ENCODE measurements at places on chromosomes 3 and 15. TPM values are rescaled to one million over a fixed set of nuclear protein-coding genes. Genes with fewer than 3 reads are reported as not detected.

The C2CD4B gene
- 1.2 TPM for total RNA-seq

The VIPR1 gene
- total RNA-seq = 0.76 TPM

The TIMP4 gene
- 3.3 TPM for total RNA-seq

The C3orf20 gene
- total RNA-seq = not detected

The GOLGA6D gene
- not detected for total RNA-seq

The PLD1 gene
- total RNA-seq = 15.6 TPM

The GOLGA6A gene
- not detected for total RNA-seq

The STX19 gene
- total RNA-seq = not detected

The CASR gene
- not detected for total RNA-seq

The TRPC1 gene
- total RNA-seq = 48.5 TPM

The CNTN4 gene
- total RNA-seq = 22.0 TPM

The RGMA gene
- total RNA-seq = 57.1 TPM

The ELL3 gene
- 9.6 TPM for total RNA-seq

The OCA2 gene
- total RNA-seq = 0.55 TPM

The HIGD2B gene
- total RNA-seq = not detected

The LHFPL4 gene
- not detected for total RNA-seq

The KIF15 gene
- total RNA-seq = 0.82 TPM

The GOLGA8G gene
- not detected for total RNA-seq

The EFHB gene
- total RNA-seq = 5.7 TPM

The GABRB3 gene
- total RNA-seq = not detected

The MCF2L2 gene
- 1.5 TPM for total RNA-seq

The ZNF662 gene
- total RNA-seq = 13.8 TPM

The ADAMTS9 gene
- total RNA-seq = 168 TPM

All from uterus (tissue), 4 donors.